ENCODE measurements at places on chromosomes 6 and 20. TPM values are rescaled to one million over a fixed set of nuclear protein-coding genes. Genes with fewer than 3 reads are reported as not detected.

Gene GUCA1A
- not detected for total RNA-seq

Gene PCK1
- 4.7 TPM for total RNA-seq

Gene SYS1
- total RNA-seq = 46.5 TPM

Gene ASXL1
- 79.1 TPM for total RNA-seq

- no peak overlapping the region for H3K27ac ChIP-seq
- no peaks in the 10 kb centered on the region for H3K36me3 ChIP-seq
- no peaks in the 10 kb centered on the region for H3K4me1 ChIP-seq
- DNase-seq = no peak
- H3K4me3 ChIP-seq = no peak overlapping the region
- no peaks in the 10 kb centered on the region for H3K27me3 ChIP-seq
Measured at GRCh38 chr6:90835596-90836212, 248.8 kb upstream of the MAP3K7 start.

- H3K4me3 ChIP-seq = no peak overlapping the region
- DNase-seq = no peak
- H3K36me3 ChIP-seq = no peaks in the 10 kb centered on the region
- peaks cover 87% of the 10 kb centered on the region for H3K4me1 ChIP-seq
- no peaks in the 10 kb centered on the region for H3K27me3 ChIP-seq
- H3K27ac ChIP-seq = peak overlapping the region; percentile 58
Measured at GRCh38 chr6:159978291-159979135, 9.6 kb downstream of the IGF2R start.

DNA sequence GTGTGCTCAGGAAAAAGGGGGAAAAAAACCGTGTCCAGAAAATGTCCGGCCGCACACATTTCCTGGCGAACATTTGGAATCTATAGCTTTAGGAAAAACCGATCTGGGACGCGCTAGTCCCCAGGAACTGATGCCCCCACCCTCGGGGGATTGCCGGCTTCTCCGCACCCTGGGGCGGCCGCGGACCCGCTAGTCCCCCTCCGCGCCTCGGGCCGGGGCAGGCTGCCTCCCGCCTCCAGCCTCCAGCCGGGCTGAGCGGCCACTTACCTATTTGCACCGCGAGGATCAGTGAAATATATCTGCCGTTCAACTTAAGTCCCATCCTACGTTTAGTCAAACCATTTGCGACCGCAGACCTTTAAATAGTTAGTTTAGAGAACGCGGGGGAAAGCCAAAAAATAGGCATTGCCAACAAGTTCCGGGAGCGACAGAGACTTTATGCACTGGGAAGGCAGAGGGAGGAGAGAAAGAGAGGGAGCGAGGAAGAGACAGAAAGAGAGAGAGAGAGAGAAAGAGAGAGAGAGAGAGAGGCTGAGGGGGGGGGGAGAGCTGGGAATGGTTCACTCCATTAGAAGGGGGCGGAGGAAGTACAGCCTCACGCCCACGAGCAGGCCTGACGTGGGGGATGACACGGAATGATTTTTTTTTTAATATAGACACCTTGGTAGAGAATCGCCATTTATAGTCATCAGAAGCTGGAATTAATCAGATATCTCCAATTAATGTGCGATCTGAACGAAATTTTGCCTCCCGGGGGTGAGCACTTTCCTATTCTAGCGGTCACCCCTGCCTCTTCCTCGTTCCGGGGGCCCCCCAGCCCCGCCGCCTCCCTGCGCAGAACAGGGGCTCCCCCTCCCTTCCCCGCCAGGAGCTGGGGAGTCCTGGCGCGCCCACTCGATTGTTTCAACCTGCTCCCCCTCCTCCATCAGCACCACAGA is at the start of gene NRN1:
Gene NRN1 (minus strand): TSS at position 498 of the 938 bp plus-strand sequence. CDS start 176 bp downstream, at position 322.
- H3K27ac ChIP-seq = peak within 1 kb of the TSS; percentile 17
- no peaks in the 10 kb centered on the region for H3K36me3 ChIP-seq

DNA sequence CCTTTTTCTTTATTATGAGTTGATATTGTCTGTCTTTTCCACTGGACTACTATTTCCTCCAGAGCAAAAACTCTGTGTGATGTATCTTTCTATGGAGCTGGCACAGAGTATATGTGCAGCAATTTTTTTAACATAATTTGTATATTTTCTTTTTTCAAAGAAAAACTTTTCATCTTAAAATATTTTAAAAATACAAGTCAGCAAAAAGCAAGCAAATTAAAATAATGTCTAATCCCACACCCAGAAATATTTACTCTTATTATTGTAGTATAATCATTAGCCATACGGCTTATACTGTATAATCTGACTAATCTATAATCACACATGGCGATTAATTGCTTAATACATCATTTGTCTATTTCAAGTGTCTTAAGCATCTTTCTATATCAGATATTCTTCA is 49.7 kb upstream of the BTN3A2 start:
- no peak overlapping the region for H3K4me3 ChIP-seq
- H3K4me1 ChIP-seq = peaks cover 9% of the 10 kb centered on the region
- peaks cover 31% of the 10 kb centered on the region for H3K27me3 ChIP-seq
- no peak for DNase-seq

DNA sequence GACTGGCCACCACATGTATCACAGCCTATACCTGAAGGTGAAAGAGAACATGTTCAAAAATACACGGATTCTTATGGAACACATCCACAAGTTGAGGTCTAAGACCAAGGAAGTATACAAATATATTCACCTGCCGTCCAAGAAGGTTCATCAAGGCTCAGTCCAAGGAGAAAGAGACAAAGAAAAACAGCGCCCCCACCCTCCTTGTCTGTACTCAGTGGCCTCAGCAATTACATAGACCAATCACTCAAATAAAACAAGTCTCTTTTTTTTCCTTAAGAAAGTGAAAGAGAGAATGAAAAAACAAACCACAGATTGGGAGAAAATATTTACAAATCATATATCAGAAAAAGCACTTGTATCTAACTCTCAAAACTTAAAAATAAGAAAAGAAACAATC is 19.5 kb downstream of the CPXM1 start:
- H3K27ac ChIP-seq = no peak overlapping the region
- H3K36me3 ChIP-seq = no peaks in the 10 kb centered on the region
- H3K4me1 ChIP-seq = no peaks in the 10 kb centered on the region
- no peak for DNase-seq
- H3K4me3 ChIP-seq = no peak overlapping the region

DNA sequence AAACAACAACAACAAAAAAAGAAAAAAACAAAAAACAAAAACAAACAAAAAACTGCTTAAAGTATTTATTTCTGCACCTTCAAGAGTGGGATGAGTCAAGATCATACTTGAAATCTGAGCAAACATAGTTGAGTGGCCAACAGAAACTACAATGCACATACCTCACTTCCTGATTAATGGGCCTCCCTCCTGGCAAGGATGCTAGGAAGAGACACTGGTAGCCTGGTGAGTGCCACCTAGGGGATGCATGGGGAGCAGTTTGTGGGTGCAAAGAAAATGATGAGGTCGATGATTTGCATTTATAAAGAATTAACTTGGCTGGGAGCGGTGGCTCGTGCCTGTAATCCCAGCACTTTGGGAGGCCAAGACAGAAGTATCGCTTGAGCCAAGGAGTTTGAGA is 808.1 kb downstream of the MAFB start:
- no peak overlapping the region for H3K4me3 ChIP-seq
- H3K36me3 ChIP-seq = no peaks in the 10 kb centered on the region
- DNase-seq = no peak
- no peak overlapping the region for H3K27ac ChIP-seq
- no peaks in the 10 kb centered on the region for H3K27me3 ChIP-seq

GRCh38 chr6:85251300-85251699 is 198.6 kb upstream of the NT5E start:
- H3K36me3 ChIP-seq = no peaks in the 10 kb centered on the region
- DNase-seq = no peak

DNA sequence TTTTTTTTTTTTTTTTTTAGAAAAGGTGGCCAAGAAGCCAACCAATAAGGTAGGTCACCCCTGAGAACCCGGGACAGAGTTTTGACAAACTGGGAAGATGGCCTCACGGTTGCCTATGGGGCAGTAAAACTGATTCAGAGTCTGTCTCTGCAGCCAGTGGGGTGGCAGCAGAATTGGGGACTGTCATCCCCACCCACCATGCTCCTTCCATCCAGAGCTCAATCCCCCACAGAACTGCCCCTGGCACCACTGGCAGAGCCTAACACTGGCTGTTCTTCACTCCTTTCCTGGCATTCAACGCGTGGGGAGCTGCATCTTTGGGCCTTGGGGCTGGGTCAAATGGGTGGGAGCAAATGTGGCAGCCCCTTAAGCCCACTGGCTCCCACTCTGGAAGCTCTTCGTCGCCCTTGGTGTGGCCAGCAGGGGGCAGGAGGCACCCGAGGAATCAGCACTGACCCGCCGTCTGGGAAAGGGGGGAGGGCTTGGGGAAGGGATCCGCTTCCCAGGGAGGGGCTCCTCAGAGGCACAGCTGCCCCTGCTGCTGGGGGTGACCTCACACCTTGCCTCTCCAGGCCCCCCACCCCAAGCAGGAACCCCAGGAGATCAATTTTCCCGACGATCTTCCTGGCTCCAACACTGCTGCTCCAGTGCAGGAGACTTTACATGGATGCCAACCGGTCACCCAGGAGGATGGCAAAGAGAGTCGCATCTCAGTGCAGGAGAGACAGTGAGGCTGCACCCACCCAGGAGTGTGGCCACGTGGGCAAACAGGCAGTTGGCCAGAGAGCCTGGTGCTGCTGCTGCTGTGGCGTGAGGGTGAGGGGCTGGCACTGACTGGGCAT is 10.4 kb downstream of the CD40 start:
- no peak overlapping the region for H3K4me3 ChIP-seq
- H3K36me3 ChIP-seq = peaks cover 24% of the 10 kb centered on the region
- no peak overlapping the region for H3K27ac ChIP-seq
- peaks cover 12% of the 10 kb centered on the region for H3K27me3 ChIP-seq

DNA sequence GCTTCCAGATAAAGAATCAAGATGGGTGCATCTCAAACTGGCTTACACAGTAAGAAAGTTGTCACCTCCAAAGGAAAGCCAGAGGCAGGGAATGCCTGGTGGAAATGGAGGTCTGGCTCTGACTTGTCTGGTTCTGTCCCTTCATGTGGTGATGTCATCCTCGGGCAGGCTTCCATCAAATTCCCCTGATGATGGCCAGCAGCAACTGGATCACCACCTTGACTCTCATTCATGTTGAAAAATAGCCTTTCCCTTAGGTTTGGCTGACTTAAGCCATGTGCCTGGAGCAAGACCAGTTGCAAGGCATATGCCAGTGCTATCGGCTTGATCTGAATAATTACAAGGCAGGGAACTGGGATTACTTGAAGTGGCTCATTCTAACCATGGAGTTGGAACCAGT is 28.8 kb downstream of the IMPG1 start:
- H3K4me3 ChIP-seq = no peak overlapping the region
- no peak overlapping the region for H3K27ac ChIP-seq
- H3K36me3 ChIP-seq = no peaks in the 10 kb centered on the region
- no peaks in the 10 kb centered on the region for H3K27me3 ChIP-seq
- H3K4me1 ChIP-seq = no peaks in the 10 kb centered on the region

DNA sequence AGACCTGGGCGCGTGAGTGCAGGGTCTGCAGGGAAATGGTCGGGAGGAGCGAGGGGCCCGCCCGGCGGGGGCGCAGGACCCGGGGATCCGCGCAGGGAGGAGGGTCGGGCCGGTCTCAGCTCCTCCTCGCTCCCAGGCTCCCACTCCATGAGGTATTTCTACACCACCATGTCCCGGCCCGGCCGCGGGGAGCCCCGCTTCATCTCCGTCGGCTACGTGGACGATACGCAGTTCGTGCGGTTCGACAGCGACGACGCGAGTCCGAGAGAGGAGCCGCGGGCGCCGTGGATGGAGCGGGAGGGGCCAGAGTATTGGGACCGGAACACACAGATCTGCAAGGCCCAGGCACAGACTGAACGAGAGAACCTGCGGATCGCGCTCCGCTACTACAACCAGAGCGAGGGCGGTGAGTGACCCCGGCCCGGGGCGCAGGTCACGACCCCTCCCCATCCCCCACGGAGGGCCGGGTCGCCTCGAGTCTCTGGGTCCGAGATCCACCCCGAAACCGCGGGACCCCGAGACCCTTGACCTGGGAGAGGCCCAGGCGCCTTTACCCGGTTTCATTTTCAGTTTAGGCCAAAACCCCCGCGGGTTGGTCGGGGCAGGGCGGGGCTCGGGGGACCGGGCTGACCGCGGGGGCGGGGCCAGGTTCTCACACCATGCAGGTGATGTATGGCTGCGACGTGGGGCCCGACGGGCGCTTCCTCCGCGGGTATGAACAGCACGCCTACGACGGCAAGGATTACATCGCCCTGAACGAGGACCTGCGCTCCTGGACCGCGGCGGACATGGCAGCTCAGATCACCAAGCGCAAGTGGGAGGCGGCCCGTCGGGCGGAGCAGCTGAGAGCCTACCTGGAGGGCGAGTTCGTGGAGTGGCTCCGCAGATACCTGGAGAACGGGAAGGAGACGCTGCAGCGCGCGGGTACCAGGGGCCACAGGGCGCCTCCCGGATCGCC is 54.2 kb upstream of the HLA-A start:
- peak overlapping the region; percentile 66 for H3K4me3 ChIP-seq
- peak overlapping the region; percentile 94 for H3K27ac ChIP-seq
- DNase-seq = peak; percentile 95

- peaks cover 33% of the 10 kb centered on the region for H3K27me3 ChIP-seq
- no peaks in the 10 kb centered on the region for H3K36me3 ChIP-seq
- no peak overlapping the region for H3K27ac ChIP-seq
- no peaks in the 10 kb centered on the region for H3K4me1 ChIP-seq
Measured at GRCh38 chr20:62470001-62470400, 5.8 kb downstream of the GATA5 start.

DNA sequence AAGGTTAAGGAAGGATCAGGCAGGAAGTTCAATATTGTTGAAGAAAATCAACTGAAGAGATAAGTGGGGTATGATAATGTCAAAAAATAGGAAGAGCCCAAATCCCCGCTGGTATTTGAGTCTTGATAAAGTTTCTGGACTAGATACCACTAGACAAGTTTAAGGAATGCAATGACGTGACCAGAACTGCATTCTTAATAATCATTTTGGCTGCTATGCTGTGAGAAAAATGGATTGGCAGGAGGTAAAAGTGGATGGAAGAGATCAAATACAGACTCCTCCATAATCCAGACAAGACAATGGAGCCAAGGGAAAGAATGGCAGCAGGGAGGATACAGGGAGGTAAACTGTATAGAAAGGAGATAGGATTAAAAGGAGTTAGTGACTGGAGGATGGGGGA is 128.2 kb downstream of the COL12A1 start:
- no peak for DNase-seq
- no peaks in the 10 kb centered on the region for H3K4me1 ChIP-seq
- peaks cover 4% of the 10 kb centered on the region for H3K27me3 ChIP-seq
- H3K4me3 ChIP-seq = no peak overlapping the region

DNA sequence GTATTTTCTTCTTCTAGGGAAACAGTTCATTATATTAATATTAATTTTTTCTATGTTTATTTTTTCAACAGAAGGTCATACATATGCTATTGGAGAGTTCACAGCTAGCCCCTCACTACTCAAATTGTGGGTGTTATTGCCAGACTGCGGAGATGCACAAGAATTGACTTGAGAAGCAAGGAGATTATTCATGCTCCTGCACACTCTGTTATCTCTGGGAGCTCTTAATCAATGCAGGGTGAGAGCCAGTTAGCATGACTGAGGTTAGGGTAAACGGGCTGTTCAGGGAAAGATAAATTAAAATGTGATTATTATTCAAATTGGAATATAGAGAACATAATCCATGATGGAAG is 48.9 kb upstream of the DEFB112 start:
- DNase-seq = no peak
- no peaks in the 10 kb centered on the region for H3K4me1 ChIP-seq
- no peaks in the 10 kb centered on the region for H3K36me3 ChIP-seq
- no peak overlapping the region for H3K4me3 ChIP-seq

All from upper lobe of right lung (tissue), 1 donor.